ENCODE measurements at places on chromosomes 16 and 17.

- DNase-seq: no peak
These were observed 2.0 kb upstream of the GLIS2 start for GRCh38 chr16:4313563-4314531.

DNA sequence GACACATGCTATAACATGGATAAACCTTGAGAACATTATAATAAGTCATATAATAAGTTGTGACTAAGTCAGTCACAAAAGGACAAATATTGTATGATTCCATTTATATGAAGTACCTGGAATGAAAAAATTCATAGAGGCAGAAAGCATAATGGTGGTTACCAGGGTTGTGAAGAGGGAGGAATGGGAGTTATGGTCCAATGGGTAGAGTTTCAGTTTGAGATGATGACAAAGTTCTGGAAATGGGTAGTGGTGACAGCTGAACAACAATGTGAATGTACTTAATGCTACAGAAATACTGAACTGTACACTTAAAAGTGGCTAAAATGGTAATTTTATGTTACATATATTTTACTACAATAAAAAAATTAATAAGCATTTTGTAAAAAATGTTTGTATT is 49.7 kb downstream of the MYO1D start:
- no peak for DNase-seq

- no peak for DNase-seq
These were observed 99.7 kb upstream of the METRNL start for GRCh38 chr17:82979718-82980117.

GRCh38 chr17:72795941-72796340 is 296.5 kb downstream of the SLC39A11 start:
- DNase-seq: no peak

- DNase-seq: no peak
These were observed 57.8 kb downstream of the FOXK2 start for GRCh38 chr17:82577300-82577699.

- no peak for DNase-seq
These were observed 10.3 kb upstream of the MED9 start for GRCh38 chr17:17466511-17466910.

- peak; percentile 48 for DNase-seq
These were observed 46.7 kb downstream of the C17orf67 start for GRCh38 chr17:56786989-56787482.

DNA sequence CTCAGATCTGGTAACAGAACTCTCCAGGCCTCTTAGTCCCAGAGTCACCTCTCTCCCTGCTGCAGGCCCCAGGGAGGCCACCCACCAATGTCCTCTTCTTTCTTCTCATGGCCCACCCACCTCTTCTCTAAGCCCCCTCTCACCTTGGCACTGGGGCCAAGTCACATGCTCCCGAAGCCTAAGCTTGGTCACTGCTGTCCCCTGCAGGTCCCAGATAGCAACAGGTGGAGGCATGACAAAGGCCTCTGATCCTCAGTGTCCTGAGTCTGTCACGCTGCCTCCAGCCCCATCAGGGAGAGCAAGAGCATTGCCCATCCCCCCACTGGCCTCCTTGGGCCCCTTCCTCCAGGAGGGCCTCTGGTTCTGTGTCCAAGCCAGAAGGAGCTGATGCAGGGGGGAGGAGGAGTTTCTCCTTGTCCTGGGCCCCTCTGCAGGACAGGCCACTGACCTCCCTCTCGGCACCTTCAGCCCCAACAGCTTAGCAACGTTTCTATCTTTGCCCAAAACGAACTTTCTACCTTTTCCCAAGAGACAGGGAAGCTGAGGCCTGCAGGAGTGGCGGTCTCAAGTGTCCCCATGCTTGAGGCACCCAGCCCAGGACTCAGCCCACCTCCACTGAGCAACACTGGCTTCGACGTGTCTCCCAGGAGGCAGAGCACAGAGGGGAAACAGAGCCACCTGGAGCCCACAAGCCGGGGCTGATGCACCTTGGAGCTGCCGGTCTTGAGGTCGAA is 8.6 kb downstream of the P2RX1 start:
- DNase-seq: no peak

DNA sequence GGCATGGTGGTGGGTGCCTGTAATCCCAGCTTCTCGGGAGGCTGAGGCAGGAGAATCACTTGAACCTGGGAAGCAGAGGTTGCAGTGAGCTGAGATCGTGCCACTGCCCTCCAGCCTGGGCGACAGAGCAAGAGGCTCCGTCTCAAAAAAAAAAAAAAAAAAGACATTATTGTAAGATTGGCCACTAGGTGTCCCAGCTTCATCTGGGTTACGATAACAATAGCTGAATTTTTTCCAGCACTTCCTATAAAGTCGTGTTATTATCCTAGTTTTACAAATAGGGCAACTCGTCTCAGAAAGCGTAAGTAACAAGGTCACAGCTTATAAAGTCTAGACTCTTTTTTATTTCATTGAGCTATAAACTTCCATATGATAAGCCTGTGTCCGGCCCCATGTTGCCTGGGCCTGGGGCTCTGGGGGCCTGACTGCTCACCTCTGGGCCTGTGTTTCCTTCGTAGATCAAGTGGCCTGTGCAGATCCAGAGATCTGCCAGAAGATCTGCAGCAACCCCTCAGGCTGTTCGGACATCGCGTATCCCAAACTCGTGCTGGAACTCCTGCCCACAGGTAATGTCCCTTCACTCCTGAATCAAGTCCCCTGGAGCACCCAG is 60.5 kb downstream of the SLC5A11 start:
- no peak for DNase-seq

GRCh38 chr16:8941718-8942344 is 21.9 kb downstream of the USP7 start:
- DNase-seq: no peak

- no peak for DNase-seq
These were observed 5.2 kb downstream of the USP7 start for GRCh38 chr16:8958344-8959167.

GRCh38 chr16:72530434-72530833 is 358.5 kb upstream of the PMFBP1 start:
- no peak for DNase-seq

- no peak for DNase-seq
These were observed 31.7 kb upstream of the ARL4D start for GRCh38 chr17:43366891-43367736.

GRCh38 chr17:77644181-77645071 is 314.1 kb upstream of the TNRC6C start:
- no peak for DNase-seq

DNA sequence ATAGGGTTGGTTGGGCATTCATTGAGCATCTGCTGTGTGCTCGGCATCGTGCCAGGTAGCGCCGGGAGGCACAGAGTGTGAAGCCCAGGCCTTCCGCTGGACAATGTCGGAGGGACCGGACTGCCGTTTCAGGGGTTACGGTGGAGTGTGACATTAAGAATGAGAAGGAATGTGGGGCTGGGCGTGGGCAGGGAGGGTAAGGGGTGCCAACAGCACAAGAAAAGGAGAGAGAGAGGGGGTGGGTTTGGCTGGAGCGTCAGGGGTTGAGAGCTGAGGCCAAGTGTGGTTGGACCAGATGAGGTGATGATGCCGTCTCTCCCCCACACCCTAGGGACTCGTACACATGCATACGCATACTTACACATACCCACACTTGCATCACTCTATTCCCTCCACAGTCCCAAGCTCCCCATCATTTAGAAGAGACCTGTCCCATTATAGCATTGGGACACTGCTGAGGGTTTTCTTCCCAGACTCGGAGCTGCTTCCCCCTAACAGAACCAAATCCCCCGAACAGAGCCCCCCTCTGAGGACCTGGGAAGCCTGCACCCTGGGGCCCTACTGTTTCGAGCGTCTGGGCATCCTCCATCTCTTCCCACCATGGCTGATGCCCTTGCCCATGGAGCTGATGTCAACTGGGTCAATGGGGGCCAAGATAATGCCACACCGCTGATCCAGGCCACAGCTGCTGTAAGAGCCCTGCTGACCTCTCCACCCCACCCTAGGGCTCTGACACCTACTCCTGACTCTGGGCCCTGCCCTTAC is 3.3 kb upstream of the KCTD11 start:
- no peak for DNase-seq

DNA sequence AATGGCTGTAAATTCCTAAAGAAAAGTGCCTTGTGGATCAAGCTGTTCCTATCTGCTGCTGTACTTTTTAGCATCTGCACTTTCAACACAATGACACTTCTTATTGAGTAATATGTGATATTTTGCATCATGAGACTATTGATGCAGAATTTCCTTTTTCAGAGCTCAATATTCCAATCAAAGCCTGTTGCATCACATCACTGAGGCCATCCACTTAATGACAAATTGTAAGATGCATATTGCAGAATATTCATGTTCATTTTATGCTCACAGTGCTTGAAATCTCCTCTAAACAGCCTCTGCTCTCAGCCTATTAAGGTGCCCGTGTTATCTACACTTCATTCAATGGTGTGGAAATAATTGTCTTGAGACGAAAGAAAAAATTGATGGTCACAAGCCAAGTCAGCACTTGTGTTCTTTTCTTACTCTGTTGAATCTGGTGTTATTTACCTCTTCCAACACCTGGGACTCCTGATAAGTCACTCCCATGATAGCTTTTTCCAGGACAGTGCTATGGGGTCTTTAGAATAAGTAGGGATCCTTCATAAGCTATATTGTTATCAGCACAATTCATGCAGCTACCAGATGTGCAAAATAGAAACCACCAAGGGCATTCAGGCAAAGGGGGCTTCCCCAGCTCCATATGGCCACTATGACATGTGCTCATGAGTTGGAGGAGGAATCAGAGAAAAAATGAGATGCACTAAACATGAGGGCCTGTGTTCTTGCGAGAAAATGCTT is 9.3 kb upstream of the SKAP1 start:
- peak; percentile 32 for DNase-seq

DNA sequence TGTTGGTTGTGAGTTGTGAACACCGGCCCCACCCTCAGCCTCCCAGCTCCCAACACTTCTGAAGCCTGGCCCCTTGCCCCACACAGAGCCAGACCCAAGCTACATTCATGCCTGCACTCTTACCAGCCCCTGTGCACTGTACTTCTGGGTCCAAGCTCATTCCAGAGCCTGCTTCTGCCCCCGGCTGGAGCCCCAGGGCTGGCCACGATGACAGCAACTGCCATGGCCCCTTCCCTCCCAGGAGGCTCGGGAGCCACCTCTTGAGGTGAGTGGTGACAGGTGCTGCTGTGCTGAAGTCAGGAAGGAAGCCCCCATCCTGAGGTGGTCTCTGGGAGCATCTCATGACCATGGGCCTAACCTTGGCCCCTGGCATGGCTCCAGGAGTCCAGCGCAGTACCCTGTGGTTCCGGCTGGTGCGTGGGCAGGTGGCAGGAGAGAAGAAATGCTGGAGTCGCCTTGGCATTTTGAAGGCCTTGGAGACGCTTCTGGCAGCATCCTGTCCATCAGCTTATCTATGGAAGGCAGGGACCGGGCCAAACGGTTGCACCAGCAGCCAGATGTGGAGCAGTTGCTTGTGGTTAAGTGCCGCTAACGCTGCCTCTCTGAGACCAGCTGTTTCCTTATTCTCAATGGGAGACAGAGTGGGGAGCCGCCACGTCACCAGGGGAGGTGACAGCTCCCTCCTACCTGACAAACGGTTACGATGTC is 3.9 kb upstream of the CDT1 start:
- no peak for DNase-seq

DNA sequence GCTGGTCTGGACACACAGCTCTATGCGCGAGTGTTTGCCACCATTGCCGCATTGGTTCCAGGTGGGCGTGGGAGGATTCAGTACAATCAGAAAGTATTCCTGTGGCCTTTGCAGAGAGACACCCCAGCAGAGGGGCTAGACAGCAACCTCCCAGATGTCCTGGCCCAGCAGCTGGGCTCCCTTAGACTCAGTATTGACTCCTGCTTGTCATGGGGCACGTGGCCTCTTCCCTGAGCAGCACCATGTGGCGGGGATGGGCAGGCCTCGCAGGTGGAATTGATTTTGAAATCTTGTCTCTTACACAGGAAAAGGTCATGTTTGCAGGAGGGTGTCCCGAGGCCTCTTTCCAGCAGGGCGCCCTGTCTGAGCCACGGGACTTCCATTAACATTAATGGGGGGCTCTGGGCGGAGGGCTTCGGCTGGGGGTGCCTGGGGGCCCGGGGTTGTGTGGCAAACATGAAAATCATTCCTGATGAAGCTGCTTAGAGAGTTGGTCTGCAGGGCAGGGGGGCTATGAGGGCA is 96.4 kb downstream of the C16orf78 start:
- no peak for DNase-seq

DNA sequence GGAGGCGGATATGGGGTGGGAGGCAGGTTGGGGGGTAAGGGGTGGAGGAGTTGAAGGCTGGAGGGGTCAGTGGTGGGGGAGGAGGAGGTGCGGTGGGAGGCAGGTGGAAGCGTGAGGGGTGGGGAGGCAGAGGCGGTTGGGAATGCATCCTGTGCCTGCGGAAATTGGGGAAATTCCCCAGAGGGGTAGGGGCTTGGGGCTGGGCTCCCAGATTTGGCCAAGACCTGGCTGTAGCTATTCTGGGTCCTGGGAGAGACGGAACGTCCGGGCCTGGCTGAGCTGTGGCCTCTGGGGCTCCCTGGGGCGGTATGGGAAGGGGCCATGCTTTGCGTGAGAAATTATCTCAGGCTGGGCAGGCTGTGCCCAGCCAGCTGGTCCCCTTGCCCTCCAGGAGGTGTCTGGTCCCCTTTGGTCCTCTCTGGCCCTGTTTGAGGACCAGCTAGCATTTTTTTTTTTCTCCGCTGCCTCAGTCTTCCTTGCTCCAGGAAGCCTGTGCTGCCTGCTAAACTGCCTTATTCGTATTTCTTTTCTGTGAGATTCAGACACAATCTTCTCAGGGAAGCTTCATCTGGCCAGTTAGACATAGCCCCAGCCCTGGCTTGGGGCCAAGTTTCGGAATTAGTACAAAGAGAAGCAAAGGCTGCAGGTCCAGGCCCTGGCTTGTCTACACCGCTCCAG is 7.3 kb upstream of the TRPV2 start:
- no peak for DNase-seq

GRCh38 chr17:38587947-38588787 is 17.6 kb downstream of the SRCIN1 start:
- DNase-seq: no peak

DNA sequence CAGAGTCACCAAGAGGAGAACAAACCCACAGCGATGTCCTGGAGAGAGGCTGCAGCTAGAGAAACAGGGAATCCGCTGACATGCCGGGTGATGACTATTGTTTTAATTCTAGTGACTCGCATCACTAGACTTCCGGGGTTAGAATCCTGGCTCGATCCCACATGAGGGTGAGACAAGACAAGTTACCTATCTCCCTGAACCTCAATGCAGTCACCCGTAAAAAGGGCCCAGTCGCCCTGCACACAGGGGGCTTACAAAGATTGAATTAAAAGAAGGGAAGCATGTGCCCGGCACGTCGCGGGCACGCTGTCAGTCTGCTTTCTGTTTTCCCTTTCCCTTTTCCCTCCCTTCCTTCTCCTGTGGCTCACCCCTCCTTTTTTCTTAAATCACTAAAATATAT is 212.9 kb upstream of the FOXF1 start:
- no peak for DNase-seq

Measured in CD4-positive, alpha-beta T cell treated with Interleukin-15 for 4 hours (primary cell).